GM04503 (cell line): ENCODE measurements at places on chromosomes 11 and 22.
A peak's percentile ranks its signal among the peaks of the same experiment; 100 is the strongest.

DNA sequence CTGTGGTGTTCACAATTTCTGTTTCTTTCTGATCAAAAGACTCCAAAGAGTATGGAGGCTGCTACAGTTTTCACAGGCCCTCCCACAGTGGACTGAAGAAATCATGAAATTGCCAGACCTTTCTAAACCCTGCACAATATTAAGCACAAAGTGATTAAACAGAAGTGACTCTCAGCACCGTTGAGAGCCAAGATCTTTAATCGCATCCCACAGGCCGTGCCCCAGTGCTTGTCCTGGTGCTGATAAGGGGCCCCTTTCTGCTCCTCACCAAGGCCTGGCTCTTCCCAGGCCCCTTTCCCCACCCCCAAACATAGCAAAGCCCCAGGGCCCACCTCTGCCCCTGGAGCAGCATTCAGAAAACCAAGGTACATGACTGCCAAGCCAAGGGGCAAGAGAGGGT is 57.4 kb upstream of the BMAL1 start:
- no peak for DNase-seq

- DNase-seq: no peak
Observed at GRCh38 chr11:31397239-31397834, 27.7 kb downstream of the DNAJC24 start.

DNA sequence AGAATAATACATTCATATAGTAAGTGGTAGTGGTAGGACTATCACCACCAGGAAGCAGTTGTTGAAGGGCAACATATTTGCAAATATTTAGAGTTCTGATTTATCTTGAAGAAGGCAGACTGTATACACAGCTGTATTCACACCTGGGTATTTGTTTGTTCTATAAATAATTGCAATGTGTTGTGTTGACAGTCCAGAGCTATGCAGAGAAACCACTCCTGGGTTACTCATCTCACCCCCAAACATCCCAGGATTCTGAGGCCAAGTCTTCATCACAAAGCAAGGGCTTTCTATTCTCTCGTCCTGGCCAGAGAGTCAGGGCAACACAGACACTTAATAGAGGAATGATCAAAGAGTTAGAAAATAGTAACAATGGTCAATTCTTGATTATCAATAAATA is 102.1 kb upstream of the FAT3 start:
- no peak for DNase-seq

DNA sequence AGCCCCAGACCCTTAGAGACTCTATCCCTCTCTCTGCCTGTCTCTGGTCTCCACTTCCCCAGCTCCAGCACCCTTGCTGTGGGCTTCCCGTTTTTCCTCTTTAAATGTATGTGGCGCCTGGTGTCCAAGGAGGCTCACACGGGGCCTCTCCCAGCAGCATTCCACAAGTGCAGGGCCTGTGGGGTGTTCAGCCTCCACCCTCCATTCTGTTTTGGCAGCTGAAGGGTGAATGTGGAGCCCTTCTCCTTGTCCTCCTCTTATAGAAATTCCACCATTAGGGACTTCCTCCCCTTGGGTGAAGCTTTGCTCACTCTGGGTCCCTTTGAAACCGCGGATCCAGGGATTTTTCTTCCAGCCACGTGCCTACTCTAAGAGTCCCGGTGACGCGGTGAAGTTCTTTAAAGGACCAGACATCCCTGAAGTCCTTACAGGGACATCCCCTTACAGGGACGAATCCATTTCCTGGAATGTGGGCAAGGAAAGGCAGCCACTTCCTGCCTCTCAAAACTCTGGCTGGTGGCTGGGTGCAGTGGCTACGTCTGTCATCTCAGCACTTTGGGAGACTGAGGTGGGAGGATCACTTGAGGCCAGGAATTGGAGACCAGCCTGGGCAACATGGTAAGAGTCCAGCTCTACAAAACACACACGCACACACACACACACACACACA is 1.6 kb upstream of the TSPAN18 start:
- no peak for DNase-seq

DNA sequence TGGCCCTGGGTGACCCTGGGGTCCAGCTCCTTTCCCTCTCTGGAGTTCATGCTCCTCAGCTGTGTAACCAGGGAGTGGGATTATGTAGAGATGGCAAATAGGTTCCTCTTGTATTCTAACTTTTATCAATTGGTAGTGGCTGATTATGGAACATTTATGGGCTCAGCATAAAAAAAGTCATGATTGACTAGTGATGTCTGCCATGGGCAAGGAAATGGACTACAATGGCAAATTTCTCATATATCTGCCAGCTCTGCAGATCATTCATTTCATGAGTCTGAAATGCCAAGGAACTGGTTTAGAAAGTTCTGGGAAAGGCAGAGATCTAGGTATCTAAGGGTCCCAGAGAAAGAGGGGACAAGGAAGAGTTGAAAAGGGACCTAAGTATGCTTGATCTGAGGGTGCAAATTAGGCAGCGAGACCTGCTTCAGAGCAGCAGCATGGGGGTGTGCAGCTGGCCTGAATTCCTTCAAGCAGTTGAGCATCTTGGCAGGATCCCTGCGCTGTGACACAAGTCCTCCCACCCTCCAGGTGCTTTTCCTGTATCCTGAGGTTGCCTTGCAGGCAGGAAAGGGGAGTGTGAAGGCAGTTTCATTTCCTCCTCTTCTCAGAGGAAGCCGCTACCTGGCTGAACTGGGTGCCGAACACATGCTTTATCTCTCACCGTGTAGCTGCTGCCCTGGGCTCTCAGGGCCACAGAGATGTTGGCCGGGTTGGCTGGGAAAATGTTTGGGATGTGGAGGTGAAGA is 10.4 kb downstream of the SLC15A3 start:
- no peak for DNase-seq

DNA sequence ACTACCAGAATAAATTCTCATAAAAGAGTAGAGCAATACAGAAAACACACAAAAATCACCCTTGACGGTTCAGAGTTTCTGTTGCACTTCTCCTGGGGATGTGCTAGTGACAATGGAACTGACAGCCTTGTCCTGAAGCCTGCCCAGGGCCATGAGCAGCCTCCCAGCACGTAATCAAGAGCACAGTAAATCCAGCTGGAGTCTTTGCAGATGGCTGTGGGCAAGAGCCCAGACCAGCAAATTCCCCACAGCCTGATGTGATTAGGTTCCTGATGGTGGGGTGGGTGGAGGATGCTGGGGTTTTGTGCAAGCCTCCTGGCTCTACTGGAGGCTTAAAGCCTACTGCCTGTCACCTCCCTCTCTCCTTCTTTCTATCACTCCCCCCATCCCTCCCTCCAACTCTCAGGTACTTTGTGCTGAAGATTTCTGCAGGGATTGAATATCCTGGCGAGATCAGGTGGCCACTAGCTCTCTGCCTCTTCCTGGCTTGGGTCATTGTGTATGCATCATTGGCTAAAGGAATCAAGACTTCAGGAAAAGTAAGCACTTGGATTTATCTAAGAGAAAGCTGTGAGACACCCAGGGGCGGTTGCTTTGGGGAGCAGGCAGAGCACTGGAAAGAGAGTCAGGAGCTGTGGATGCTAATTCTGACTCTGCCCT is 18.1 kb downstream of the SLC6A5 start:
- no peak for DNase-seq

DNA sequence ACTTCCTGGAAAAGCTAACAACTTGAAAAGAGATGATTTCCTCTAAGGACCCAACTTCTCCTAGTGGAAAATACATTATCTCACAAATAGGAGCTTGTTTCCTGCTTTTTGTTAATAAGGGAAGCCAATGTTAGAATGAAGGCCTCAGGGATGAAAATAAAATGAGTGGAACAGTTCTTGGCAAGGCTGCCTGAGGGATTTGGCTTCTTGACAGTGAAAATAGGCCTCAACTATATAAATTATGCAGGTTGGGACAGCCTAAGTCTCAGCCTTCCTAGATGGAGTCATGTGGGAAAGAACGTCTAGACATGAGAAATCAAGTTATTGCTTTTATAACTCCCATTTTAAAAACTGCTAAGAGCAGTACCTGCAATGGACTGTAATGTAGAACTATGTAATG is 92.8 kb upstream of the FIBIN start:
- no peak for DNase-seq

GRCh38 chr22:48511781-48512327 is 1315.8 kb downstream of the BRD1 start:
- DNase-seq: no peak

- no peak for DNase-seq
Observed at GRCh38 chr11:118670063-118670462, 9.4 kb downstream of the TREH start.

- DNase-seq: no peak
Observed at GRCh38 chr11:6427516-6427915, 8.6 kb upstream of the APBB1 start.

DNA sequence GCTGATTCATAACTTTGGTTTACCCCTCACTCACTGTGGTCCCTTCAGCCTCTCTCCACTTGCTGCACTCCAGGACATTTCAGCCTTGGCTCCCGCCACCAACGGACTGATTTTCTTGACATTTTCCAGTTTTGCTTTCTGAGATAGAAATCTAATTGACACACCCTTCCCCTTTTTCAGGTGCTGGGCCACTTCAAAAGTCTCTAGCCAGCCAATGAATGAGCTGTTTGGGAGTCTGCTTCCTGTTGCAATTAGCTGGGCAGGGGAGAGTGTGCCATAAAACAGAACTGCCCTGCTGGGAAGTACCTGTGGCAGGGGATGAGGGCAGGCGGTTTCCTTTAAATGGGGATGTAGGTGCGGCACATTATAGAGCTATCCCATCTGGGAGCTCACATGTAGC is 21.1 kb upstream of the PLET1 start:
- no peak for DNase-seq

DNA sequence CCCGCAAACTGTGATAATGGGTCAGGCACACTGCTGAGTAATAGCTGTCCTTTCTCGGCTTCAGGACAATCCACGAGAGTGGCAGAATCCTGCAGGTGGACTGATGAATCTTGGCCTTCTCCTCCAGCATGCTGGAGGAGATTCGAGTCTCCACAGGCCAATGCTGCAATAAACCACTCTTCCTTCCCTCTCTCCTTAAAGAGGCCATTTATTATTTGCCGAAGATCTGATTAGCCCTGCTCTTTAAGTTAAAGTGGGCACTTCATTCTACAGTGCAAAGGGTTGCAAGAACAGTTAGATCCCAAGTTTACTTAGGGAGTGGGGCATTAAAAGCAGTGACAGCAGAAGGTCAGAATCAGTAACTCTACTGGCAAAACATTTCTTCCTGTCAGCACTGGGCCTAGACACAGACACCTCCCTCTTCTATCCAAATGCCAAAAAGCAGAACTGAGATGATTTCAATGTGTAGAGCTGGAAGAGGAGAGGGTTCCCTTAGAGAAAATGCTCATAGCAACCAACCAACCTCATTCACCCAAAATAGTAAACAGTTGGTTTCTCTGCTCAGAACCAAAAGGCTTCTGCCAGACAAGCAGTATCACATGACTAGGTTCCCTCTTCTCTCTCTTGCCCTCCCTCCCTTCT is 121.7 kb downstream of the SGSM3 start:
- peak; percentile 60 for DNase-seq

DNA sequence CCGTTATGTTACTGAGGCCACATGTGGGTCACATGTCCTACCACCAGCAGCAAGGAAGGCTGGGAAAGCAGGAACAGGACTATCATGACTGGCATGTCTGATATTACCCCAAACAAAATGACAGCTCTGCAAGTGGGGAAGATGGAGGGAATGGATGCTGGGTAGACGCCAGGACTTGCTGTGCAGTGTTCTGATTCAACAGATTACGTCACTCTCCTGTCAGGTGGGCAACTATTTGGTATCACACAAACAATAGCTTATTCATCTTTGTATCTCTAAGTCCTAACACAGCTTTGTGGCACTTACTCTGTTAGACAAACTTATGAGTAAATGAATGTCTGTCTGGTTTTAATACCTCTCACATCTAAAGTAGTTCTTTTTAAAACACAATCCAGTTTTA is 105.2 kb downstream of the SPON1 start:
- no peak for DNase-seq

DNA sequence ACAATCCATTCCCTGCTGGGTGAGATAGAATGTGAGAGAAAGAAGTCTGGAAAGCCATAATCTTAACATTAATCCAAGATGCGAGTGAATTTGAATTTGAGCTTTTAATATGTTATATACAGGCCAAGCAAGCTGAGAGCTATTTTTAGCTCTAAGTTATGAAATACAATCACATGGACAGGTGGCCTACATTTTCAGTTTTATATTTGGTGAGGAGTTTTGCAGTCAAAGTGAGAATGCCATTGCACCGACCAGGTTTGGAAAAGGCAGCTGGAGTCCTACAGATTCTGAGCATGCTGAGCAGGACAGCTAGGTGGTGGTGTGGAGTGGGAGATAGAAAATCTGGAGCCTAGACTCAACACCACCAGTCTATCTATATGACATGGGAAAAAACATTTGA is 12.0 kb downstream of the OR5B21 start:
- no peak for DNase-seq

DNA sequence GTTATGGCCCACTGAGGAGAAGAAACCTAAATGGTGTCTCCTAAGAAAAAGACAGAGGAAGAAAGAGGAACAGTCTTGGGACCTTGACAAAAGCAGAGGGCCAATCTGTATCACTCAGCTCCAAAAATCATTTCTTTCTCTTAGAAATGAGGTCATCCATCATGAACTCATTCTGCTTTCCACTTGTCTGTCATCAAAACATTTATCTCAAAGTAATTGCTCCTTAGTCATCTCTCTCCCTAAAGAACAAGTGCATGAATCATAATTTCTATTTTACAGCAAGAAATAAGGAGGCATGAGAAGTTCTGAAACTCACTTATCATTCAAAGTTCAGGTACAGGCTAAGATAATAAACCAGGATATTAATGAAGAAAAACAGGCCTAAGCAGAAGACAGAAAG is 375.6 kb downstream of the KCNA4 start:
- DNase-seq: no peak

DNA sequence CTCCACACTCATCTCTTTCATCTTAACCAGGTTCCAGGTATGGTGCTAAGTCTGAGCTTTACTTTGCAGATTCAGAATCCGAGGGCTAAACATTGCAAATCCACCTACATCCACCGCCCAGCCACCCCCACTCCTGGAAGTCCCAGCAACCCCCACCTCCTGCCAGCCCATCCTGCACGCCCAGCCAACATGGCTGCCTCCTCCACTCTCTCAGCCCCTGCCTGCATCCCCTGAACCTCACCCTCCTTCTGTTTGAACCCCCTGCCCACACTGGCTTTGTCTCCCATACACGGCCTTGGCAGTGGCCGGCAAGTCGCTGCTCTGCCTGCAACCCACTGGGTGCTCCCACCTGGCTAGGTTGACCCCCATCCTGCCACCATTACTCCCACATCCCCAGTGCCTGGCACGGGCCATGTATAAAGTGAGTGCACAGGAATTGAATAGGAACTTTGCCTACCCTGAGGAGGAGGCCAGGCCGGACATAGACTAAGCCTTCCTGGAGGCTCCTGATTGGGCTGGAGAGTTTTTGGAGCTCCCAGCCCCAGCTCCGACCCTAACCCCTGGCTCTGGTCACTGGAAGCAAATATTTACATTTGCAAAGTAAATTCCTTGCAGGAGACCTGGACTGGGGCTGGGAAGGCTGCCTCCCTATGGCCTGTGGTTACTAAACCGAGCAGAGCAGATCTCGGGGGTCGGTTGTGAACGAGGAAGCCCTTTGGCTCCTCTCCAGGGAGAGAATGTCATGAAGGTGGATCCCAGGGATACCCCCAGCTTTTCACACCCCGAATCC is 14.4 kb downstream of the EMID1 start:
- DNase-seq: no peak

GRCh38 chr22:43101306-43101705 is 9.2 kb upstream of the BIK start:
- no peak for DNase-seq

GRCh38 chr11:124214027-124214426 is 26.9 kb upstream of the OR8G1 start:
- no peak for DNase-seq

- no peak for DNase-seq
Observed at GRCh38 chr11:64839887-64840782, 4.3 kb downstream of the CDC42BPG start.
